ENCODE measurements at places on chromosomes 7 and 10.

- no peak for DNase-seq
Observed at GRCh38 chr7:147279964-147280374, 1163.4 kb downstream of the CNTNAP2 start.

DNA sequence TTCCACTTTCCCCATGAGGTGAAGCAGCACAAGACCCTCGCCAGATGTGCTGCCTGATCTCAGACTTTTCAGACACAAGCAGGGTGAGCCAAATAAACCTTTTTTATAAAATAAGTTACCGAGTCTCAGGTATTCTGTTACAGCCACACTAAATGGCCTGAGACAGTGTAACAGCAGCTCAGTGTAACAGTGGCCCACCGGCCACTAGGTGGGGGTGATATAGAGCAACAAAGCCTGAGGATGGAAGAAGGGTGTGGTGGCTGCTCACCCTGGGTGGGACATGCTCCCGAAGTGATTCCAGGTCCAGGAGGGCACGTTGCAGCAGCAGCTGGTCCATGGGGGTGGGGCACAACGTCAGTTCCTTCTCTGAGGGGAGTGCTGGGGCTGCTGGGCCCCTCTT is 44.6 kb downstream of the BMS1 start:
- DNase-seq = no peak

DNA sequence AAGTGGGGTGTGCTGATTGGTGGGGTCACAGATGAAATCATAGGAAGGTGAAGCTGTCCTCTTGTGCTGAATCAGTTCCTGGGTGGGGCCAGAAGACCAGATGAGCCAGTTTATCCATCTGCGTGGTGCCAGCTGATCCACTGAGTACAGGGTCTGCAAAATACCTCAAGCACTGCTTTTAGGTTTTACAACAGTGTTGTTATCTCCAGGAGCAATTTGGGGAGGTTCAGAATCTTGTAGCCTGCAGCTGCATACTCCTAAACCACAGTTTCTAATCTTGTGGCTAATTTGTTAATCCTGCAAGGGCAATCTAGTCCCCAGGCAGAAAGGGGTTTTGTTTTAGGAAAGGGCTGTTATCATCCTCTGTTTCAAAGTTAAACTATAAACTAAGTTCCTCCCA is 17.0 kb upstream of the IFRD1 start:
- no peak for DNase-seq

DNA sequence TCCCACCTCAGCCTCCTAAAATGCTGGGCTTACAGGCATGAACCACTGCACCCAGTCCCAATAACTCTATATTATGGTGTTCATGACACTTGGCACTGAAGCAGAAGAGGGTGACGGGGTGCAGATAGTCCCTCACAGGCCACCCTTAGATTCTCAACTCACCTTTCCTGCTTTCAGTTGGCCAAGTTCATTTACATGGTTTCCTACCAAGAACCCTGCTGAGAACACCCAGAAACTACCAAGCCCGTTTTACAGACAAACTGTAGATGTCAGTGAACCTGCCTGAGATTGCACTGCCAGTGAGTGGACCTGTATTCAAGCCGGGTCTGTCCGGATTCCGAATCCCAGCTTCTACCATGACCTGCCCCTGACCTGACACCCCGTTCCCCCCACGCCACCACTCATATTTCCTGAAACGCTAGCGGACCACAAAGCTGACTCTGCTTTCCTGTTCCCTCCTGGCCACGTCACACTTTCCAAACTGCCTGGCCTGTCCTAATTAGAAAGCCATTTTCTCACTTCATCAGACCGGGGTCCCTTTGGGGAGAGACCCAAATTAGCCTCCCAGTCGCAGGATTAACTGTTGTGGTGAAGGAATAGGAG is 17.3 kb downstream of the GRID2IP start:
- DNase-seq = peak; percentile 42

- no peak for DNase-seq
Observed at GRCh38 chr10:36671607-36672006, 453.8 kb upstream of the ANKRD30A start.

- no peak for DNase-seq
Observed at GRCh38 chr7:131436384-131436783, 108.7 kb downstream of the MKLN1 start.

DNA sequence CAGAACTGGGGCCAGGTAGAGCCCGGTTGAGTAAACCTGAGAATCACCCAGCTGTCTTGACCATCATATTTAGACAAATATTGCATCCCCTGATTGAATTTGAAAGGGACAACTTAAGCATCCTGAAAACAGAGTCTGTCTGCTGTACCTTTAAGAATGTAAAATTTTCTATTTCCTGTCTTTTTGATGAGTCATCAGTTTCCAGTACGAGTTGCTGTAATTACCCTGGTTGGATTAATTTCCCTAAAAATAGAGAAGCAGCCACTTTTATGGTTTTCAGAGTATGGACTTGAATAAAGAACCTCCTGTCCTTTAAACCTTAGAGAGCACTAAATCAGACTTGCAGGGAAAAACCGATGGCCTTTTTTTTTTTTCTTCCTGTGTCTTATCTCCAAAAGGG is 164.6 kb upstream of the SH2B2 start:
- DNase-seq = no peak

DNA sequence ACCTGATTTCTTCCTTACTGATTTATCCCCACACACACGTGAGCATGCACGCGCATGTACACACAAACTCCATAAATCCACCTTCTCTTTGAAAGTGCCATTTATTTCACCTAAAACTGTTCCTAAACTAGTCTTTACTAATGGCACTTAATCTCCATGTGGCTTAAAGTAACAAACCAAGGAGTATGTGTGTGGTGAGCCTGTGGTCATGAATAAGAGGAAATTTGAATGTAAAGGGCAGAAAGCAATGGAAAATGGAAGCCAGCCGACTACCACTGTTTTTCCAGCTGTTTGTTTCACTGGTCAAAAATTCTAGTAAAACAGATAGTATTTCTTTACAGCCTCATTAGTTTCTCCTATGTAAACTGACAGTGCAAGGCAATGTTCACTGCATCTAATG is 23.8 kb downstream of the SEMA3C start:
- no peak for DNase-seq

DNA sequence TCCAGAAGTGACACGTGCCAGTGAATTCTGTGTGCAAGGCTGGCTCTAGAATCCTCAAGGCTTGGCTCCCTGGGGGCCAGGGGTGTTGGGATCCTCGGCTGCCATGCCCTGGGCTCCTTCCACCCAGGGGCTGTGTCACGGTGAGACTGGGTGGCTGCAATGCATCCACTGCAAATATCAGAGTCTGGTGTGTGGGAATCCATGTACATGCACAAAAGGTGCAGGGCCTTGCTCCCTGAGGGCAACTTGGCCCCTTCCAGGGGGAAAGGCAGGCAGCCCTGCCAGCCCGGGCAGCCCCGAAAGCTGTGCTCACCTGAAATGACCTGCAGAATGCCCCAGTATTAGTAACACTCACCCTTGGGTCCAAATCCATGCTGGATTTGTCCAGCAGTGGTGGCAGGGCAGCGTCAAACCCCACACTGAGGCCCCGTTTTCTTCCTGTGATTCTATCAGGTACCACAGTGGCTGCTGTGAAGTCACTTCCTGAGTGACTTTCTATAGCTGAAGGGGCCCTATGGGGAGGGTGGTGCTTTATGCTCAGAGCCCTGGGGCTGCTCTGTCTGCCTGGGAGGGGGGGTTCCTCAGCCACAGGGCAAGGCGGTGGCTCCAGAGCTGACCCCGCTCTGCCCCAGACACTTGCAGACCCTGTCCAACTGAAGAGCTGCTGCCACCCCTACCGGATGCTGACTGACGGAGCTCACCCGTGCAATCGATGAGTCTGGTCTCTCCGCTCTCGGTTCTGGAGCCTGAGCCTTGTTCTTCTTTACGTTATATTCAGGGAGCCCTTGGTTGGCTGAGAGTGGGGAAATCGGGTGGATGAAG is 317.7 kb downstream of the GLRX3 start:
- DNase-seq = no peak

DNA sequence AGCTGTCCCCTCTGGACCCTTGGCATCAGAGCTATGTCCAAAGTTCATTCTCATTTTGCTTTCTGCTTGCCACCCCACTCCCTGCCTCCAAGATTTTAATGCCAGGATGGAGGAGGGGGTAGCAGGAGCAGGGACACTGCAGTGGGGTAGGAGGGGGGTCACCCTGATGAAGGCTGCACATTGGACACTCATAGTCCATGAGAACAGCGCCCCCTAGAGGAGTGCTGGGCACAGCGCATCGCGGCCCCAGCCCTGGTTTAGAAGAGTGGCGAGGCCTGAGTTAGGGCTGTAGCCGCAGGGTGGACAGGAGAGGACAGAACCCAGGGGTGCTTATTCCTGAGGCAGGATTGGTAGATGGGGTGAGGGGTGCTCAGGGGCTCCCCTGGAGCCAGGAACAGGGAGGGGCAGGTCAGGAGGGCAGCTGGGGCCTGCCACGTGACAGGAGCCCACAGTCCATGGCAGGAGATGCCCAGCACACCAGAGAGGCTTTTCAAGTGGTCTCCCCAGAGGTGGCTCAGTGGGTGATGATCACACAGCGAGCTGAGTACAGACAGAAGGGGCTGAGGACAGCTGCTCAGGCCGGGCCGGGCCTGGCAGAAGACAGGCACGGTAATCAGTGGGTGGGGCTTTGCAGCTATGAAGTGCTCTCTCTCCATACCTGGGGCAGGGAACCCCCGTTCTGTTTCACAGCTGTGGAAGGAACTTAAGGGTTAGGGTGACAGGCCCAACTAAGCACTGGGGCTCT is 71.4 kb downstream of the NEURL1 start:
- DNase-seq = peak; percentile 36

- no peak for DNase-seq
Observed at GRCh38 chr10:109432281-109432680, 491.0 kb downstream of the XPNPEP1 start.

DNA sequence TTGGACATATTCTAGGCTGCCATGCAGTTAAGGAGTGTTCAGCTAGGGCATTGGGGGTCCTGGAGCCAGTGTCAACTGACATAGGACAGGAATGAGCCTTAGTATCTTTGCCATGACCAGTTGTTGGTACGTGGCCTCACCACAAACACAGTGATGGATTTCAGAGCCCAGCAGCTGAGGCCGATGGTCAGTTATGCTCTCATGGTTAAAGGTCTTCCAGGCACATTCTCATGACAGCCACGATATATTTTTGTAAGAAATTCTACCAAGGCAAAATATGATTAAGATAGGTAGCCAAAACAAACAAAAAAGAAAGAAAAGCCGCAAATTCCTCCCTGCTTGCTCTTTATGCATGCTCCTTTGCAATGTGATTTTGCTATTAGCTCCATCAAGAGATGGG is 47.8 kb downstream of the CDHR3 start:
- no peak for DNase-seq

DNA sequence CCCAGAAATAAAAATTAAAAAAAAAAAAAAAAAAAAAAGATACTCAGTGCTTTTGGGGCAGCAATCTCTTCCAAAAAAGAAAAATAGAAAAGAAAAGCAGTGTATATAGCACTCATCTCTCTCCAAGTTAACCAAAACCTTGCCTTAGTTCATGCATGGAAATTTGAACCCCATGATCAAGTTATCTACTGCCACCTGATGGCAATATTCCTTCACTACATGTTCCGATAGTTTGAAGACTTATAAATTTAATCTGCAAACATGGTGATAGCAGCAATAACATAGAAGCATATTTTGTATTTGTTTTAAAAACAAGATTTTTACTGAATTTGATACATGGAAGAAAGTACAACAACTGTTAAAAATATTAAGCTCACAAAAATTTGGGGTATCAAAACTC is 48.6 kb upstream of the SLIT1 start:
- DNase-seq = no peak

DNA sequence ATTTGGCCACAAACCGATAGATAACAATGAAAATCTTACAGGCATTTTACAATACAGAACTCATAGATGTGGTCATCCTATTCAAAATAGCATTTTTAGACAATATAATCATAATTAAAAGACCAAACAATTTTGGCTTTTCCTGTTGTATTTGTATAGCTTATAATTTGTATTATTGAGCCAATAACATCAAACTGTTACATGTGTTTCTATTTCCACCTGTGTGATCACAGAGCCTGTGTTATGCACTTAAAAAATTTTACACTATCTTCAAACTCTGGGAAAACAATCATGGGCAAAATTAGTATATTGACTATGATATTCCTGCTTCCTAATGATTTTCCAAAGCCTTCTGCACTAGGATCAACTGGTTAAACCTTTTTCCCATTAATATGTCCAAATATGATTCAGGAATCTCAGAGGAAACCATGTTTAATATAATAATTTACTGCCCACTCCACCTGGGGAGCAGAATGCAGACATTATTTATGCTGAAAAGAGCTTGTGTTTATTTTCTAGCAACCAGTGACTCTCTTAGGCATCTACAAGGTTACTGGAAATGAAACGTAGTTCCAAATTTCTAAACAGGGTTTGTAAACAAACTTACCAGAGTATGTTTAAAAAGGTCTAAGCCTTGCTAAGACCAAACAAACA is 1.7 kb downstream of the RHOBTB1 start:
- DNase-seq = no peak

GRCh38 chr10:99775850-99776249 is 6.6 kb upstream of the ABCC2 start:
- DNase-seq = no peak

DNA sequence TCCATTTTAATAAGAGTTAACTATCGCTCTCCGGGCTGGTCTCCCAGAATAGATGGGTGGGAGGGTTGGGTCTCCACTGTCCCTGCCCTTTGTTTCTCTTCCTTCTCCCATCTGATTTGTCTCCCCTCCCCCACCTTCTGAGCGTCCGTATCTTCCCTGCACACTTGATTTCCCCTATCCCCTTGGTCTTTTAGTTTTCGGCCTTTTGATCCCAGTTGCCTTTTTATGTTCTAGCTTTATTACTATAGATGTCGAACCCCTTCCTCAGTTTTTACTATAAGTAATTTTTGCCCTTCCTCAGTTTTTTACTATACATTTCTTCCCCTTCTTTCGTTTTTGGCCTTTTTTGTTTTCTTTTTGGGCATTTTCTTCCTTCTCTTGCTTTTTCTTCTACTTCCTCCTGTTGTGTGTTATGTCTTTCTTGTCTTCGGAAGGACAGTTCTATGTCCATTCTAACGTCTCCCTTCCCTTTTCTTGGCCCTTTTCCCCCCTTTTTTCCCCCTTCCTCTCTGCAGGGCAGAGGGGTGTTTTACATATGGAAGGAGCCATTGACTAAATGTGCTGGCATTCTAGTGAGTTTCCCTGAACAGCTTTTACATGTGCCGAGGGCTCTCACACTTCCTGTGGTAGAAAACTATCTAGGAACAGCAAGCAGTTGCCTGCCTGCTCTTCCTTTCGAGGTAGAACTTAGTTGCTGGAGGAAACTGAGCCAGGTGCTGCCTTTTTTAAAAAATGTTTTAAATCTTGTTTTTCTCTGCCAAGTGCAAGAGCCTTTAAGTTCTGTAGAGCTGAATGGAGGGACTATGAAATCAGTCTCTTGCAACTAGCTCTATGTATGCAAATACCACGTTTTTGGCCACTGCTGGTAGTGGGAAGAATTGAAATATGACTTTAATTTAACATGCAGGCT is 2.8 kb downstream of the TET1 start:
- no peak for DNase-seq

- no peak for DNase-seq
Observed at GRCh38 chr10:97353945-97354344, 19.4 kb upstream of the FRAT2 start.

GRCh38 chr7:155375337-155376277 is 77.9 kb downstream of the INSIG1 start:
- DNase-seq = no peak

Measured in stimulated activated CD8-positive, alpha-beta memory T cell treated with anti-CD3 and anti-CD28 coated beads, Interleukin-7, amount 100 ng/mL, for 48 hours (primary cell).